ENCODE measurements at places on chromosomes 7 and 10.

DNA sequence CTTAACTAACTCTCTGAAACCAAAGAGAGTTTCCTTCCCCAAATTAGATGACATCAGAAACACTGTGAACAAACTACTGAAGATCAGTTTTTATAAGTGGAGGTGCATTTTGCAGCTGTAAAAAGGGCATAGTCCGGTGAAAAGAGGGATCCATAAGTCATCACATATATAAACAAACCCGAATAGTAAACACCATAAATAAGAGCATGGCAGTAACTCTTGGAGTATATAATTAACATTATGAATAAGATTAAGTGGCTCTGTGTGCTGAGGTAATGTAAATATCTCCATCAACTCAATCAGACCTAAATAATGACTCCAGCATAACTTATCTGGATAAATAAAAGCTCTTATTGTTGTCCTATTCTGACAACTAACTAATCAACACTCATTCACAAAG lies 43.0 kb upstream of the SHTN1 start:
- DNase-seq = no peak

GRCh38 chr10:71021402-71021801 lies 133.0 kb upstream of the PCBD1 start:
- DNase-seq = no peak

- DNase-seq = no peak
These were observed 14.4 kb downstream of the SNX10 start for GRCh38 chr7:26305869-26306665.

DNA sequence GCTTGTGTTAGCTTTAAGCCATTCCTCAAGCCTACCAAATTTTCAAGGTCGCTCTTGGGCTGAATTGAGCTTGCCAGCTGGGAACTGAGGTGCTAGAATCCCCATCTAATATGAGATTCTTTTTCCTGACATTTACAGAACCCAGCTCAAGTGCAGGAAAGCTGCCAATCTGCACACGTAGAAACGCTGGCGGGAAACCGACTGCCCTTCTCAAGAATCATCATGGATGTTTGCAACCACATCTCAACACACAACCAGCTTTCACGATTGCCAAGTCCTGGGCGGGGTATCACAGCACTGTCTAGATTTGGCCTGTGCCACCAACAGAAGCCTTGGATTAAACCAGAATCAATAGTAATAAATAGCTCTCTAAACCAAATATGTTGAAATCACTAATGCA lies 203.7 kb downstream of the DIP2C start:
- no peak for DNase-seq

DNA sequence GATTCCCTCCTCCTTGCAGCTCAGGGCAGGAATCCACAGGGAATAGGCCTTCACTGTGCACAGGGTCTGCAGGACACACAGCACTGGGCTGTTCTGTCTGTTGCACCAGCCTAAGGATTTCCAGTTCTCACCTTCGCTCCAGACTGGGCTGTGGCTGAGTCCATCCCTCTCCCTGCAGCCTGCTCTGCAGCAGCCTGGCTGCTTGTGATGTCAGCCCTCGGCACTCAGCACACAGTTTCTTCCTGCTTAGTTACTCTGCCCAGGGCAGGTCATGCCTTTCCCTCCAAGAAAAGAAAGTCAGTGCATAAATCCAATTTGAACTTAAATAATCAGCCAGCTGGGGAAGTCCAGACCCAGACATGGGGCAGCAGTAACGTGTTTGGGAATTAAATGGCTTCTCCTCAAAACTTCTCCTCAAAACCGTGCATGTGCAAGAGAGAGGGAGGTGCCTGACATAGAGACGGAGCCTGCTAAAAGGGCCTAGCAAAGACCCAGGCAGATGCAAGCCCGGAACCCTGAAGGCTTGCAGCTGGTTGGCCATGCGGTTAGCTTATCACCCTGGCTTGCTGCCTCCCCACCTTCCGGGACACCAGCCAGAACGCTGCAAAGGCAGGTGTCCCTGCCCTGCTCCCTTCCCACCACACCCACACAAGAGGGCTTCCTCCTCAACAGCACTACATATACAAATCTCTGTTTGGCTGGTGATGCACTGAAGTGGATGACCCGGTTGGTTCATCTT lies 10.9 kb upstream of the GDF2 start:
- no peak for DNase-seq

All from activated gamma-delta T cell (primary cell).